ENCODE measurements at places on chromosomes 2 and 18.
A peak's percentile ranks its signal among the peaks of the same experiment; 100 is the strongest.

DNA sequence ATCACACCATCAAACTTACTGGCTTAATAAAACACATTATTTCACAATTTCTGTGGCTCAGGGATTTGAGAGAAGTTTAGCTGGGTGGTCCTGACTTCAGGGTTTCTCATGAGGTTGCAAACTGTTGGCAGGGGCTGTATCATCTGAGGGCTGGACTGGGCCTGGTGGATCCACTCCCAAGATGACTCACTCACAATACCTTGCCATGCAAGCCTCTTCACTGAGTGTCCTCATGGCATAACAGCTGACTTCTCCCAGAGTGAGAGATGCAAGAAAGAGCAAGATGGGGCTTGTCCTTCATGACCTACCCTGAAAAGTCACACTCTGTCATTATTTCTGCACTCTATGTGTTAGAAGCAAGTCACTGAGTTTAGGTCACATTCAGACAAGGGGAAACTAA lies 73.8 kb downstream of the AQP4 start:
- DNase-seq, result no peak

DNA sequence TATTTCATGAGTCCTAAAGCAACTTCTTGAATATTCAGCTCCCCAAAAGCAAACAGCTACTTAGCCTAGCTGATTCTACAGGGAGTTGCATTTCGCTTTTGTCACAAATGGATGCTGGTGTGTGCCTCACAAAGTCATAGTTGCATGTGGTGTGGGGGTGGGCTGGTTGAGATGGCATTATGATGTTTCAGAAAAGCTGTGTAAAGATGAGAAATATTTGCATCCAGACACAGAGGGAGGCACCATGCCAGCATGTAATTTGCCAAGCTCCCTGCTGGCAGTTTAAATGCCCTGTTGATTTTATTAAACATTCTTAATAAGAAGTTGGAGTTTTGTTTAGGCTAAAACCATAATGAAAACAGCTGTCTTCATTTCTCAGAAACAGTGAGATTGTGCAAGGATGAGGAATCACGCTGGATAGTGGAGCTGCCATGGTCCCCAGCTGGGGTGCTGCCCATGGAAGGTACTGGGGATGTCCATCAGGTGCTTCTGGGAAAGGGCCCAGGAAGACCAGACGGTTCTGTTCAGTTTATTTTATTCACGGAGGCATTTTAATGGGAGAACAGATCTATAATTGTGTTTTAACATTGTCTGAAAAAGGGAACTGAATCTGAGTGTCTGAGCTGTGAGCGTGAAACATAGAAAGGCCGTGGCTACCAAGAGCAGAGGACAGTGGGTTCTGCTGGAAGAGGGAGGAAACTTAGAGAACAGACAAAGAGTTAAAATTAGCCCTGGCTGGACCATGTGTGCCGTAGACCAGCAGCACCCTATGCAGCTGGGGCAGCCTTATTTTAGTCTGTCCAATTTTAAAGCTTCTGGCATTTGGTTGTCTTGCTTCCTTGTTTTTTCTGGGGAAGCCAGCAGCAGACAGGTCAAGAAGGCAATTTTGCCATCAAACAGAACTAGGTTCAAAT lies 177.1 kb downstream of the FAM210A start:
- no peak for DNase-seq

DNA sequence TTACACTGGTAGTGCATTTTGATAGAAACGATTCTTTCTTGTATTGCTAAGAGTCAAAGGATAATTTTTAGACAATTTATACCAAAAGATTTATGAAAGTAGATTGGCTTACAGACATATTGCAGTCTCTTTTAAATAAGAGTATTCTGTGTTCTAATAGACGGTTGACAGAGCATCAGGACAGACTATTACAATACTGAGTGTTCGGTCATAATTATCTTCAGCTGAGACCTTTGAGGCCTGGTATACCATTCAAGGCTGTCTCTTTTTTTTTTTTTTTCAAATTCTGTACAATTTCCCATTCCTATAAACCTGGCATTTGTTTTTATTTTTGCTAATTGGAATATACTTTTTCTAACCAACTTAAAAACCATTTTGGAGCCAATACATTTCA lies 140.6 kb upstream of the NOSTRIN start:
- no peak for DNase-seq

GRCh38 chr18:27854631-27855030 lies 322.3 kb downstream of the CDH2 start:
- no peak for DNase-seq

GRCh38 chr18:74579496-74580065 lies 18.1 kb upstream of the ZNF407 start:
- no peak for DNase-seq

GRCh38 chr18:363301-364085 lies 95.6 kb upstream of the THOC1 start:
- DNase-seq, result no peak

- DNase-seq, result no peak
Measured at GRCh38 chr18:5543036-5543680, 639 bp downstream of the EPB41L3 start.

- no peak for DNase-seq
Measured at GRCh38 chr2:144237108-144237507, 282.8 kb downstream of the ZEB2 start.

DNA sequence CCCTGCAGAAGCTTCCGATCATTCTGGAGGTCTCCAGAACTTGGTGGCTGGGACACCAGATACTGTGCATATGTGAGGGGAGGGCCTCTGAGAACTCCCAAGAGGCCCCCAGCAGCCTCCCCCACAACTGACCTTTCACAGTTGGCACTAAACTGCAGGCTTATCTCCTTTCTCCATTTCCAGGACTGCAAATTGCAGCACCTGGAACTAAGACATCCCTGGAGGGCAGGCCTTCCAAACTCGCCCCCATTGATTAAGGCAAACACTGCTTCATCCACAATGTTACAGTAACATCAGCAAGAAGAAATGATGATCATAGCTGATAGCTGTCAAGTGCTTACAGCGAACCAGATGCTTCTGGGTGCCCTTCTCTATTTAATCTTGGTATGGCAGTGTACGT lies 67.9 kb downstream of the TGOLN2 start:
- DNase-seq, result no peak

DNA sequence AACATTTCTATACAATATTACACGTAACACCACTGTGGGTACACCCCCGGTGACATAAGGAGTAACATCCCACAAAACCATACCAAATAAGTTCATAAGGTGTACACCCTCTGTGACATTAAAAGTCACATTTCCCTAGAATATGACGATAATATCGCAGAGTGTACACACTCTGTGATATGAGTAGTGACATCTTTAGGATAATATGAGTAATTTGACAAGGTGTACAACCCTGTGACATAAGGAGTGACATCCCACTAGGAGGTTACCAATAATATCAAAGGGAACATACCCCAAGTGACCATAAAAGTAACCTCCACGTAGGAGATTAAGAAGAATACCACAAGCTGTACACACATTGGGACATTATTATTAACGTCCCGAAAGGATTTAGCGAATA lies 24.0 kb upstream of the TEX261 start:
- no peak for DNase-seq

DNA sequence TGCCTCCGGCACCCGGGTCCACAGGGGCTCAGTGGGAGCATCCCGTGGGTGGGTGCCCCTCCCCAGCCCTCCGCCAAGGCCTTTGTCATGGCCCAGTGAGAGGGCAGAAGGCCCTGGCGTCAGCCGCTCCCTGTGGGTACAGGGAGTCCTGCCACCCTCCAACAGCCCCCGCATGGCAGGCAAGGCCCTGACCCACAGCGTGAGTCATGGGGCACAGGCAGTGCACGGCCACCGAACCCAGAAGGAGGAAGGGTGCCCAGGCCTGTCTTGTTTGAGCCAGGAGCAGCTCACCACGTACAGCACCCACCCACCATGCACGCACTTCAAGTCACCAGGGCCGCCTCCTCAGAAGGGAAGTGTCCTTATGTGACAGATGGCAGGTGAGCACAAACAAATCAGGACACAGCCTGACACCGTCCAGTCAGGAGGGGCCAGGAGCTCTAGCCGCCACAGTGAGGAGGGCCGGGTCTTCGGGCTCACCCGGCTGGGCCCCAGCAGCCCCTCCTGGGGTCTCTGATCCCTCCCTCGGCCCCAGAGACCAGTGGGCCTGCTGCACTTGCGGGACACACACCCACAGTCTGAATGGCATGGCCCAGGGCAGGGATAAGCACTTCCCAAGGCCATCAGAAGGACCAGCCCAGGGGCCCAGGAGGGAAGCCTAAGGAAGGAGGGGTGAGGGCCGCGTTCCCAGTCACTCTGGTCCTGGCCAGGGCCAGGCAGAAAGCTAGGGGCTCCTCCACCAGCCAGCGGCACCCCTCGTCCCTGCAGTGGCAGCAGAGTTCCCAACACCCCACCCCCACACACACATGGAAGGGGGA lies 25.8 kb downstream of the BIN1 start:
- DNase-seq, result no peak

GRCh38 chr2:239910851-239911640 lies 114.1 kb downstream of the NDUFA10 start:
- no peak for DNase-seq

DNA sequence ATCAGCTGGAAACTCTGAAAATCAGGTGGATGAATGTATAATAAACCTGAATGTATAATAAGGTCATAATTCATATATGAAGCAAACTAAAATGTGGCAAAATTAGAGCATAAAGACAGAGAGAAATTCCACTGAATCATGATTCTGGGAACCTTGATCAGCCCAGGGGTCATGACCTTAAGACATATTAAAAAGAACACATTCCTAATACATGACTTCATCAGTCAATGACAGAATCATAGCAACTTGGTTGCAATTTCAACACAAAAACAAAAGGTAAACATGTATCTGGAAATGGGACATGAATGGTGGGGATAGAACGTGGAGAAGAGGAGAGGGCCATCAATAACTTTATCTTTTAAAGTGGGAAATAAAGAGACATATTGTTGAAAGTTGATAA lies 17.6 kb downstream of the AFF3 start:
- DNase-seq, result no peak

DNA sequence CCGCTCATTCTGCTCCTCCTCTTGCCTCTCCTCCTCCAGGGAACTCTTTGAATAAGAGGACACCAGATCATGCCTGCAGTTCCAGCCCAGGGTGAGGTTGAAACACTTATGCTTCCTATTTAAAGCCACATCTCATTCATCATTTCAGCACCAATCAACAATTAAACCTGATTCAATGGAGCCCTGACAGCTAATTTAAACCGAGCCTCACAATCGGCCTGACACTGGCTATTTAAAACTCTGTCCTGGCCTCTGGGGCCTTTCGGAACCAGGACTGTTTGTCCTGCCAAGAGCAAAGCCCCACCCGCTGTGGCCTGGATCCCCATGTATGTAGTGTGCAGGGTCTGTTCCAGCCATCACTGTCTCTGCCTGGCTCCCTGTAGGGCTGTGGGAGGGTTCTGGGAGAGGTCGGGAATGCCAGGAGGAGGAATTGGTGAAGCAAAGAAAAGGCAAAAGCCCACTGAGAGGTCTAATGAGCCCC lies 97.4 kb downstream of the MCFD2 start:
- no peak for DNase-seq

DNA sequence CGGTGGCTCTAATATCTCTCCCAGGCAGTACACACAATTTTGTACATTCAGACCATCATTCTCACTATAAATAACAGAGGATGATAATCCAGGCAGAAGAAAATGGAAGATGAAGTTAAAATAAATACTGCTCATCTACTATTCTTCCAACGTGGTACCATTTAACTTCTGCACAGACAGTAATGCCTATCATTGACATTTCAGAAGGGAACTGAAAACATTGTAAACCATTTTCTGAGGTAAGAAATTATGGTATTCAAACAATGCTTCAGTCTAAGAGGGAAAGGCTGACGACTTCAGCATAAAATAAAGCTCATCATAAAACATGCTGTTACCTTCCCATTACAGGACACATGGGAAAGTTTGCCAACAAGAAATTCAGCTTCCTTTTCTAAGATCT lies 814.4 kb downstream of the NR4A2 start:
- DNase-seq, result no peak

GRCh38 chr18:77220726-77221125 lies 28.9 kb upstream of the GALR1 start:
- no peak for DNase-seq

DNA sequence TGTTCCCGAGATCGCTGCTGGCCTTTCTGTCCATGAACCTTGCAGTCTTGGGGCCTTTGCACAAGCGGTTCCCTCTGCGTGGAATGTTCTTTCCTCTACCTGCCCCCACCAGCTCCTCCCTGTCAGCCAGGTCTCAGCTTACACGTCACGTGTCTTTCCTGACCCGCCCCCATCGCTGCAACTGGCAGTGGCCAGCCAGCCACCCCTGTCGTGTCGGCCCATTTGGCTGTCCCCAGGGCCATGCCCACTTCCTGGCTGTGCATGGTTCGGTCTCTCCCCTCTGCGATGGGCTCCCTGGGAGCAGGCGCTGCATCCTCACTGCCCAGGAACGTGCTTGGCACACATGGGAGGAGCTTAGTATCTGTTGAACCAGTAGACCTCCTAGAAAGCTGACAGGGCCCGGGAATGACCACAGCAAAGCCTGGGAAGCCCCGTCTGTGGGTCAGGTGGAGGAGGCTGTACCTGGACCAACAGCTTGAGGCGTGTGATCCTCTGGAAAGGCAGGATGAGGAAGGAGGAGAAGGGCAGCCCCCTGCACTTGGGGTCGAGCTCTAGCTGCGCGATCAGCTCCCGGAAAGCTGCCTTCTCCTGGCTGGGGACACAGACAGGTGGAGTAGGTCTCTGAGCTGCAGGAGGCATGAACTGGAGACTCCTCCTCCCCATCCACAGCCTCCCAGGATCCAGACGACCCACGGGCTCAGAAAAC lies 21.0 kb downstream of the SNORC start:
- peak; percentile 54 for DNase-seq

- no peak for DNase-seq
Measured at GRCh38 chr18:12839526-12840196, 44.4 kb downstream of the PTPN2 start.

GRCh38 chr2:102975996-102976975 lies 214.5 kb downstream of the TMEM182 start:
- no peak for DNase-seq

GRCh38 chr18:48295586-48296311 lies 113.4 kb downstream of the ZBTB7C start:
- DNase-seq, result peak; percentile 71

DNA sequence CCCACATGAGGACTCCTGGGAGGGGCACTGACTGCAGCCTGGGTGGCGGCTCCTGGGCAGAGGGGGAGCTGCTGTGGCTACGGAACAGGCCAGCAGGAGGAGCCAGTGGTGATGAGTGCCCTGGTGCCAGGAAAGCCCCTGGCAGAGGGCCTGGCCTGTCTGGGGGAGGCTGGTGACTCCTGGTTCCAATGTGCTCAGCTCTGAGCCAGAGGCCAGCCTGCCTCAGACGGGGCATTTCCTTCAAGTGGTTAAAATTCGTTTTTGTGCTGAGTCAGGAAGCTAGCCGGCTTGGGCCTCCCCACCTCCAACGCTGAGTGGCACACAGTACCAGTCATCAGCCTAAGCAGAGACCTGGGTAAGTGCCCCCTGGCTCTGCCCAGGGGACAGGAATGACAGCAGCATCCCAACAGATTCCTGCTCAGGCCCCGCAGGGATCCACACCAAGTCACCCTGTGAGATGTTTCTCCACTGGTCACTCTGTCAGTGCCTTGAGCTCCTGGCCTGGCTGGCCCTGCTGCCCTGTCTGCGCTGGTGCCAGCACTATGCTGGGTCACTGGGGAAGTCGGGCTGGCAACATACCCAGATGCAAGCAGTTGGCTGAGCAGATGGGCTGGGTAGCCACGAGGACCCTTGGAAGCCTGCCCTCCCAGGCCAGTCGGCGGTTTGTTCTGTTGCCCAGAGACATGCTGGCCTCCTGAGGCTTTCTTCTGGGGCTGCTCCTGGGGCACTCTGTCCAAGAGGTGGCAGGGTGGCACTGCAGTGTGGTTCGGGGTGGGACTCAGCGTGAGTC lies 7.1 kb upstream of the KLF11 start:
- no peak for DNase-seq

All from NCI-H2107 (cell line).